HT-29 (cell line): ENCODE measurements at places on chromosomes 2 and 18. TPM values are rescaled to one million over a fixed set of nuclear protein-coding genes. Genes with fewer than 3 reads are reported as not detected.
A peak's percentile ranks its signal among the peaks of the same experiment; 100 is the strongest.

- no peak for DNase-seq
Measured at GRCh38 chr2:220071696-220072095, 444.3 kb downstream of the SLC4A3 start.

- no peak for DNase-seq
Measured at GRCh38 chr18:28112056-28112470, 64.9 kb downstream of the CDH2 start.

- DNase-seq, result no peak
Measured at GRCh38 chr2:12778369-12778768, 61.6 kb downstream of the TRIB2 start.

DNA sequence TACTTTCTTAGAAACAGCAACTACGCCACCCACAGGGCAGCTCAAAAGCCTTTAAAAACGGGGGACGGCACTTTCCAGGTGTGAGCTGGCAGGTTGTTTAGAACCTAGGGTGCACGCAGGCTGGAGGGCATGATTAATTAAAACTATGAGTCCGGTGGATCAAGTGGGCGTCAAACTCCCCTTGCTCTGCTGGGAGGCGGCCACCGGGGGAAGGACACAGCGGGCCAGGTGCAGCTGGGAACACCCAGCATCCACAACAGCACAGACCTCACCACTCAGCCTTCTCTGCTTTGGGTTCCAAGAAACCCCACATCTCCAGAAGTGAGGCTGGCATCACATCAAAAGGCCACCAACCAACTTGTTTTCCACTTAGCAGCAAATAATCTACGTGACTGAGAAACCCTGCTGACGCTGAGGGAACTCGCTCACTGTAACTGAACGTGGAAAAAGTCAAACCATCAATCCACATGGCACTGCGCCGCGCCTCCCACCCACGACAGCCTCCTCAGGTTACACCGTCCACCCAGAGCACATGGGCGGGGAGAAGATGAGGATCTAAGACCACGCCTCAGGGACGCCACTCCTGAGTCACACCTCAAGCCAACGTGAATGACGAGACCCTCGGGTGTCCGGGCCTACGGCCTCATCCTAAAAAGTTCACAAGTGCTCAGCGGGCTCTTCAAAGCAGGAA, 118.2 kb downstream of the ZNF516 start:
- DNase-seq, result no peak

DNA sequence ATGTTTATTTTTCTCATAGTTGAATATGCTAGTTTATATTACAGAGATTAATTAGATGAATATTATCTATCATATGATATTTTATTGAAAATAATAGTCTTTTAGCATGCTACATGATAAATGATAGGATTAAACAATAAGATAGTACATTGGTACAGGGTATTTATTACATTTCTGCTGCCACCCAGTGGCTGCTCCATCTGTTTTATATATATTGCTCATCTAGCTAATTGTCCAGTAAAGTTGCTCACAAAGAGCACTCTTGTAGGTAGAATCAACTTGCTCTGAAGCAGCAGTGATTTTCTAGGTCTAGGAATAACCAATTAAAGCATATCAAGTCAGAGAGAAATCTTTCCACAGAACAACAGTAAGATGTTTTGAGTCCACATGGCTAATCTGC, 183.3 kb downstream of the ASXL3 start:
- peak; percentile 37 for DNase-seq

DNA sequence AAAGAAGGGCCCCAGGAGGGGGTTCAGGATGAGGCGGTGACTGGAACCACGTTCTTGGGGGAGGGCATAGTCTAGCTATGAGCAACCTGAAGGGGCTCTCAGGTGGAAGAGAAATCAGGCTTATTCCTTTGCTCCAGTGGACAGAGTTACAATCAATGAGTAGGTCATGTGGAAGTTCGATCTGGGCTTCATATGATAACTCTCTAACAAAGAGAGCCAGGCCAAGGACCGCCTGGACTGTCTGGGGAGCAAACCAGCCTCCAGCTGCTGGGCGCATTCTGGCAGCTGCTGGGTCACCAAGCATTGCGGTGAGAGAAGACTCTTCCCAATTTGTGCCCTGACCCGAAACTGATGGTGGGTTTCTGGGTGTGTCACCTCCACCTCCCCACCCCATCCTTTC, 180.3 kb upstream of the SMAD2 start:
- DNase-seq, result no peak

DNA sequence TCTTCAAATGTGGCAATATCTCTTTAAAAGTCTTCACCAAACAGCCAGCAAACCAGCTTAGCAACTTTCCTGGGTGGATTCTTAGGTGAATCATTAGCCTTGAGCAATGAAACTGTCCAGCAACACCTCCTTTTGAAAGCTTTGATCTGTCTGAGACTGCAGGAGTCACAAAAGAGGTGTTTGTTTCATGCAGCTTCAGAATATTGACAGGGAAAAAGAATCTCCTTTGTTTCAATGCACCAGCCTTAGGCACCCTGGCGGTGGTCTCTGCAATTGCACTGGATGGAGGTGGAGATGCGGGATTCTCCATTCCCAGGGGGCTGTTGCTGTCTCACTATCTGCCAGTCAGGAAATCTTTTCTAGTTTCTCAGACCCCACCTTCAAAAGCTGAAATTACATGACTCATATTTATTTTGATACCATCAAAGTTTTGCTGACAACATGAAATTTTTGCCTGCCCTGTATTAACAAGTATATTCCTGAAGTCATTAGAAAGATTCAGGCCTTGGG, 76.0 kb upstream of the DSG1 start:
- DNase-seq, result peak; percentile 93

DNA sequence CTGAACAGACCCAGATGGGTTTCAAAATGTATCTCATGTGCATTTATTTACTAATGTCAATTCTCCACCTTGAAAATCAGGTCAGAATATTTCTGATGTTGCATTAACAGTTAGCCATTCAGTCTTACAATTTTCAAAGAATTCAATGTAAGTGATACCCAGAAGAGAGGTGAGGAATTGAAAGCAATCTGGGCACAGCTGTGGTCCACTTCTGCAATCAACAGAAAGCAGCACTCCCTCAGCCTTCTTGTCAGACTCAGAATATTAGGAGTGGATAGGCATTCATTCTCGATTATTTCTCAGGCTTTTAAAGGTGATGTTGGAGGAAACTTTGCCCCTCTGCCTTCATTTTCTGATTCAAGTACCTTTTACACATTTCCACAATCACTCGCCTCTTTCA, 15.7 kb downstream of the CCL20 start:
- DNase-seq, result no peak

DNA sequence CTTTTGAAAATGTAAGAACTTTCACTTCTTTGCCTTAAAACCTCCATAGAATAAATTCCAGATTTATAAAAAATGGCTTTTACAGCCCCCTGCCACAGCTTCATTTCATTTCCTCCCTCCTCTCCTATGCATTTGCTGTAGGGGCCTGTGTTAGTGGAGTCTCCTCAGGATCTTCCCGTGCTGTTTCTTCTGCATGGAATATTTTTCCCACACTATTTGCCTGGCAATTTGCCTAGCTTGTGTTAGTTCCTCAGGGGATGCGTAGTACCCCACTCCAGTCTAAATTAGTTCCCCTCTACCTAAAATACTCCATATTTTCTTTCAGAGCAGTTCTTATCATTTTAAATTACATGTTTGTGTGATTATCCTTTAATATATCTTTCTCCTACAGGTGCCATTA, 262.2 kb downstream of the PLCL1 start:
- DNase-seq, result no peak

DNA sequence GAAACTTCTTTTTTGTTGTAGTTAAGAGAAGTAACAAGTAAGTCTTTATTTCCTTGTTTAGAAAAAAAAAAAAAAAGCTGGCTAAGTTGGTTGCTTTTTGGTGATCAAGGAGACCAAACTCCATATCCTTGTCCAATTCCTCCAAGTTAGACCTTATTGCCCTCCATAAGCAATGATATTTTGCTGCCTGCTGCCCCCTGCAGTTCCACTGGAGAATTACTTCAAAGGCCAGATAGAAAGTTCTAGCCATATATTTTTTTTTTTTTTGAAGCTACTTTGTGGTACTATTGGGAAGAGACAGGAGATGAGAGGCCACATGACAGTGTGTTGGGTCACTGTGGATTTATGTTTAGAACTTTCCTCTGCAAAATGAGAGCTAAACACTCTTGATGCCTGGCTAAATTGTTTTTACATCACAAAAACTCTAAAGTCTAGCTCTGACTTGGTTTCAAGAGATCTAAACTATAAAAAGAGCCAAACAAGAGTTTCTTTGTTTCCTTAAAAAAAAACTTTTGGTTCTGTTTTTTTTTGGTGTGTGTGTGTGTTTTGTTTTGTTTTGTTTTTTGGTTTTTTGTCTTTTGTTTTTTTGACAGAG, 80.7 kb upstream of the RASGRP3 start:
- DNase-seq, result peak; percentile 67

DNA sequence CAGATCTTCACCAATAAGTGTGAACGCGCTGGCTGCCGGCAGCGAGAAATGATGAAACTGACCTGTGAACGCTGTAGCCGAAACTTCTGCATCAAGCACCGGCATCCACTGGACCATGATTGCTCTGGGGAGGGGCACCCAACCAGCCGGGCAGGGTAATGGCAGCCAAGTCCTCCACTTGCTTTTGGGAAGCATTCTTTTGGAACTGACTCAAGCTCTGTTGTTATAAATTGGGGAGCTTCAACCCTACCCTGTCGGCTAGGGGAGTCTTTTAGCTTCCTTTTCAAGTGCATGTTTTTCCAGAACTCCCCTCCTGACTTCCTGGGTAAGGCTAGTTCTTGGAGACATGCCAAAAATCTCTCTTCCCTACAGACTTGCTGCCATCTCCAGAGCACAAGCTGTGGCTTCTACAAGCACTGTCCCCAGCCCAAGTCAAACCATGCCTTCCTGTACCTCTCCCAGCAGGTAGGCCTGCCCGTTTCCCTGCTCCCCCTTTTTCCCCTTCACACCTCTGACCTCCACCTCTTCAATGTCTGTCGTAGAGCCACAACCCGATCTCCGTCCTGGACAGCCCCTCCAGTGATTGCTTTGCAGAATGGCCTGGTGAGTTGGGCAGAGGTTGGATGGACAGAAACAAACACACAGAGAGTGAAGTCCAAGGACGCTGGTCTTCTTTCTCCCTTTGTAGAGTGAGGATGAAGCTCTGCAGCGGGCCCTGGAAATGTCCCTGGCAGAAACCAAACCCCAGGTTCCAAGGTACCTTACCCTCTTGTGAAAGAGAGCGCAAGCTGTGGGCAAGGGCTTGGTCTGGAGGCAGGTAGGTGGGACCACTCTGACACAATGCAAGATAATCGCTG, 1.5 kb downstream of the ZFAND2B start:
- peak; percentile 46 for DNase-seq

DNA sequence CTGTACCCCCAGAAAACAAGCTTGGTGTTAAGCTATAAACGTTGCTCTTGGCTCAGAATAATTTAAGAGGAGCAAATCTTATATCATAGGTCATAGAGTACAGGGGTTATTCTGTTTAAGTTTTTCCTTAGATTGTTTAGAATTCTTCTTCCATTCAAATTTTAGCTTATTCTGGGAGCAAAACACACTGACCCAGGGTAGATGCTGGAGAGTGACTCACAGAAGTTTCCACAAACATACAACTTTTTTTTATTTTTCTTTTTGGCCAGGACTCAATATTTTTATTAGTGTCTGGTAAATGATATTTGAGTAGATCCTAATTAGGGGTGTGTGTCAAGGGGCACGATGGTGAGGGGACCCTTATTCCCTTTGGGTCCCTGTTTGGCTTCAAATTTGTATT, 71.5 kb upstream of the PSME4 start:
- DNase-seq, result no peak

- peak; percentile 14 for DNase-seq
Measured at GRCh38 chr2:121532894-121533293, 2.2 kb downstream of the RNU4ATAC start.

- no peak for DNase-seq
Measured at GRCh38 chr2:41602341-41602740, 445.5 kb upstream of the PKDCC start.

DNA sequence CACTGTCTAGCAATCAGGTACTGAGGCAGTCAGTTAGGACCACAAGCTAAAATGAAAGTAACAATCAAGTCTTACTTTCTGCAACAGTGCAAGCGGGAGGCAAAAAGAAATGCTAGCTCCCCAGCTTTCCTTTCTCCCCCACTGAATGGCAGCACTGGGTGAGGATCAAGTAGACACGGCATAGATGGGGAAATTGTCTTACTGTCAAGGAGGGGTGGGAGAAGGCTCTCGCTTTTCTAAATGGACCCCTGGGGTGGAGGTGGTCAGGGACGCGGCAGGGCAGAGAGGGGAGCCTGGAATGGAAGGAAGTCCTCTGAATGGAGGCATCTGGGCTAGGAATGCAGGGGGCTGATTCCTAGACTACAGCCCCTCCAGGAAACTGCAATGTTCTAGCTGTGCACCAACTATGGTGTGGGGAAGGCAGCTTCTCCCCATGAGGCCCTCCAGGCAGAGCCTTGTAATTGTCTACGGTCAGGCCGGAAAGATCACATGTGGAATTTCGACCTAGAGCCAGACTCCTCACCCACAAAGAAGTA, 24.3 kb downstream of the METTL8 start:
- no peak for DNase-seq

GRCh38 chr2:106575955-106576354, 88.8 kb downstream of the CD8B2 start:
- no peak for DNase-seq

GRCh38 chr2:54503828-54504227, 47.7 kb downstream of the SPTBN1 start:
- DNase-seq, result no peak

DNA sequence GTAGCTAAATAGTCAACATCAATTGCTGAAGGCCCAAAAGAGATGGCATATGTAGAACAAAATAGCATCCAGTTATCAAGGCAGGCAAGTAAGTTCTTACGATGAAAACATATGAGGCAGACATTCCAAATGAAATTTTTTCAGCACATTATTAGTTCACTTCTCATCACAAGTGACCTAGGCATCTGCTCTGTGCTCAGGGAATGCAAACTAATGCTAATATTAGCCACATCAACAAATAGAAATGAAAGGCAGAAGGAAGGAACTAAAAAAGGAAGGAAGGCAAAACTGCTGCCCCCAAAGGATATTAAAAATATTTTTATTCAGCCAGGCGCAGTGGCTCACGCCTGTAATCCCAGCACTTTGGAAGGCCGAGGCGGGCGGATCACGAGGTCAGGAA, 51.2 kb upstream of the ROCK1 start:
- no peak for DNase-seq

GRCh38 chr2:226860087-226860486, 24.2 kb downstream of the RHBDD1 start:
- DNase-seq, result no peak

DNA sequence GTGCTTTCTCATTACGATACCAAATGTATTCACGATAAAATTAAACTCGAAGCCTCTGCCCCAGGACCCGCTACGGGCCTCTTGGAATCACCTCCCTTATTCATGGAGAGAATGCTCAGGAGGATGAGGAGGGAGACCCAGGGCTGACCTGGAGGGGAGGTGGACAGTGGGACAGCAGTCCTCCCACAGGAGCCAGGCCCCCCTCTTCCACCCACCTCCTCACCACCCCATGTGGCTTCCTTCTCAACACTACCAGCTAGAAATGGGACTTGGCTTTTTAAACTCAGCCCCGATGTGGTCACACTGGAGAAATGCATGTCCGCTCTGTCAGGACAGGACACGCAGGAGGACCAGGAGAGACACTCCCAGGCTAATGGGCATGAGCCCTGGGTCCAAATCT, 147.9 kb upstream of the ID2 start:
- DNase-seq, result no peak

- DNase-seq, result no peak
Measured at GRCh38 chr18:55990186-55990585, 402.2 kb upstream of the TCF4 start.

The METAP1D gene
- 6.2 and 8.5 TPM in 2 replicates for total RNA-seq

The IL36B gene
- not detected in 2 replicates for total RNA-seq

The ANO7 gene
- total RNA-seq, result 3.0 and 4.1 TPM in 2 replicates

The DSC2 gene
- 4.9 and 5.7 TPM in 2 replicates for total RNA-seq
